Diencephalon (tissue), 1 donor: ENCODE measurements at places on chromosomes 7 and 10. TPM values are rescaled to one million over a fixed set of nuclear protein-coding genes. Genes with fewer than 3 reads are reported as not detected.

Gene ADAM22
- total RNA-seq = 103 TPM

Gene IL6
- total RNA-seq = not detected

Gene ZNF518A
- total RNA-seq = 66.4 TPM

Gene GPR146
- total RNA-seq = 3.2 TPM

Gene IFIT5
- 51.7 TPM for total RNA-seq

Gene PRRT4
- total RNA-seq = 7.2 TPM

Gene VSTM4
- total RNA-seq = 7.8 TPM

Gene MBL2
- not detected for total RNA-seq

Gene GRID2IP
- total RNA-seq = 2.1 TPM

Gene DKK1
- total RNA-seq = 5.3 TPM

Gene ZNF488
- 1.6 TPM for total RNA-seq

Gene PRXL2A
- total RNA-seq = 68.3 TPM

Gene TFEC
- total RNA-seq = 2.1 TPM

Gene MARVELD1
- 4.4 TPM for total RNA-seq
